ENCODE measurements at places on chromosomes 12 and 14.

DNA sequence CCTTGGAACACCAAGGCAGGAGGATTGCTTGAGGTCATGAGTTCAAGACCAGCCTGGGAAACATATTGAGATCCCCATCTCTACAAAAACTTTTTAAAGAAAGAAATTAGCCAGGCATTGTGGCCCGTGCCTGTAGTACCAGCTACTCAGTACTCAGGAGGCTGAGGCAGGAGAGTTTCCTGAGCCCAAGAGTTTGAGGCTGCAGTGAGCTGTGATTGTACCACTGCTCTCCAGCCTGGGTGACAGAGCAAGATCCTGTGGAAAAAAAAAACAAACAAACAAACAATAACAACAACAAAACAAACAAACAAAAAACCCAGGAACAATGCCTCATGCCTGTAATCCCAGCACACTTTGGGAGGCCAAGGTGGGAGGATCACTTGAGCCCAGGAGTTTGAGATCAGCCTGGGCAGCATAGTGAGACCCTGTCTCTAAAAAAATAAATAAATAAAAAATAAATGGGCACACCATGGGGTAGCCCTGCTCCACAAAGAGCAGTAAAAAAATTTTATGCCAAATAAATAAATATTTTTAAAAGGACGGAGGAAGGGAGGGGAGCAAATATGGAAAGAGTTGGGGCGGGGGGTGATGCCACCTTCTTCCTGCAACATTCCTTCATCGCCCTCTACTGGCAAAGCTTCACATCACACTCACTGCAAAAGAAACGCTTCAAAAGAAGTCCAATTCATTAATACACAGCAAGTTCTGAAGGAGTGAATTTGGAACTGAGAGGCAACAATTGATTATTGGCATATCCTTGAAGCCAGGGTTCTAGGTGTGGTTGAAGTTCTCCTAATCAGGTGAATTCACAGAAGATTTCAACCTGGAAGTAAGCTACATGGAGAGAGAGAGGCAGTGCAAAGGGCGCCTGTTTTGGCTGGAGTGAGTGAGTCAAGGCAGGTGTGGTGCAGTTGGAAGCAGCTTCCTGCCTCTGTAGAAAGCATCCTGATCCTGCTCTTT, 8.8 kb upstream of the GNPTAB start:
- peak; percentile 31 for DNase-seq

- DNase-seq = no peak
Observed at GRCh38 chr14:101950516-101951215, 13.7 kb upstream of the DYNC1H1 start.

- no peak for DNase-seq
Observed at GRCh38 chr14:94341656-94342333, 18.7 kb upstream of the SERPINA6 start.

DNA sequence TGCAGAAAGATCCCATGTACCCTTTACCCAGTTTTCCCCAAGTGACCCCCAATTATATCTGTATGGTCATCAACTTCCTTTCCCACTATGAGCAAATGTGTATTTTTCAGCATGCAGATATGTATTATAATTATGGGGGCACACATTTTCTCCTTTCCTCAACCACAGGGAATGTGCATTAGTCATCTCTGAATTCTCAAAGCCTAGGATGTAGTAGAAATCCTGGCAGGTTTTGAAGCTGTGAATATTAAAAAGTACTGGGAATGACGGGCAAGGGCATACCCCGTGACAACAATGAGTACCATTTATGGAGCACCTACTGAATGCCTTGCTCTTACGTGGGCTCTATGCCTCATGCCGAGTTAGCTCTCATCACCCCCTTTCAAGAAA, 71.5 kb downstream of the VWF start:
- DNase-seq = no peak

DNA sequence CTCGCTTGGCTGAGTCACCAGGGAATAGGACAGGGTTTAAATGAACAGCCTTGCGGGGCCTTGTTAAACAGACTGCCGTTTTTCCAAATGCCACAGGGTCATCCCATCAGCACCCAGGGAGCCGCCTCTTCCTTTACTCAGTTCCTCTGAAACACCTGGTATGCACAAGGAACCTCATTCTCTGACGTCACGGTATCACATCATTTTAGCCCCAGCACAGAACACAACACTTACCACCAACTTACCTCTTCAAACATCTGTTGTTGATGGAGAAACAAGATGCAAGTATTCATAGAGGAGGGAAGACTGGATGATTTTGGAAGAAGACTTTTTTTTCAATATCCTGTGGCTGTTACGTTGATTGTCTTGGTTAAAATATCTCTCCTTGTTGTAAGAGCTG, 535.3 kb upstream of the TMEM132C start:
- no peak for DNase-seq

DNA sequence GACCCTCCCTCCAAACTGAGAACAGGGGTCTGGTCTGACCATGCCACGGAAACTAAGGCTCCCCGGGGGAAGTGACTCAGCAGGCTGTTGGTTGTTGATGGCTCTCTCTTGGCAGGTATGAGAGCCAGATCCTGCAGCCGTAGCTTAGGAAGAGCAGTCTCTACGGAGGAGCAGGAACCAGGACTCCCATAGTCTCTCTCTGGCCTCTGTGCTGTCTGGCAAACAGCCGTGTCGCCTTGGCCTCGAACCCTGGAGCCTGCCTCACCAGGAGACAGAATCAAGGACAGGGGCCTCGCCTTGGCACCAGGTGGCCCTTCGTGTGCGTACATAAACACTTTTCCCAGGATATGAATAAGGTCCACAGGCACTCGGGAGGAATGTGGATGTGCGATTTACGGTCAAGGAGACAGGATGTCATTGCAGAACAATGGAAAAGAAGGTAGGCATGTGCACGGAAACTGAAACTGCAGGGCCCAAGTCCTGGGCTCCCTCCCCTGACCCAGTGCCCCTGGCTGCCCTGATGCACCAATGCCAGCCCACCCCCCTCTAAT, 7.9 kb downstream of the VWF start:
- DNase-seq = no peak

DNA sequence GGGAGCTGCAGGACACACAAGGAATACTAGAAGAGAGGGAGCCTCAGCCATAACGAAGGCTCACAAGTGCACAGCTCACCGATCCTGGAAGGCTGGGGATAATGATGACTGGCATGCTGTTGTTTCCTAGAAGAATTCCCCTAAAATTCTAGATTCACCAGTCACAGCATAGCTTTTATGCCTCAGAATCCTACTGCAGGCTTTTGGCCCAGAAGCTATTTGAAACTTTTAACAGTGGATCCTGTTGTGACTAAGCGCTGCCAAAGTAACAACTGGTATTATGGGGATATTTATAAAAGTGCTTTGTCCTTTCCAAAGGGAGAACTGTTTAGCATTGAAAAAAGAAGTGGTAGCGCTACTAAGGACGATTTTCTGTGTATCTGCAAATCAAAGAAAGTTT, 214.1 kb upstream of the PELI2 start:
- no peak for DNase-seq

- no peak for DNase-seq
Observed at GRCh38 chr14:76514213-76514998, 138.5 kb downstream of the ESRRB start.

DNA sequence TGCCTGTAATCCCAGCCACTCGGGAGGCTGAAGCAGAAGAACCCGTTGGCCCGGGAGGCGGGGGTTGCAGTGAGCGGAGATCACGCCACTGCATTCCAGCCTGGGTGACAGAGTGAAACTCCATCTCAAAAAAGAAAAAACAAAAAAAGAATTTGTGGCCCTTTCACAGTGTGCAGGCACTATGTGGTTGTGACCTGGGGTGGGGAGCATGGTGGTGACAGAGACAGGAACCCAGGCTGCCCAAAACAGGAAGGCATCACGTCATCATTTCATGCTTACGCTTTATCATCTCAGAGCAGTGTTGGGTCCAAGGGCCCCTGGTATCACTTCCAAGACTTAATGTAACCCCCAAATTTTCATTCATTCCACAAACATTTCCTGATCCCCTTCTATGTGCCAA, 175.7 kb upstream of the GSC start:
- DNase-seq = no peak

DNA sequence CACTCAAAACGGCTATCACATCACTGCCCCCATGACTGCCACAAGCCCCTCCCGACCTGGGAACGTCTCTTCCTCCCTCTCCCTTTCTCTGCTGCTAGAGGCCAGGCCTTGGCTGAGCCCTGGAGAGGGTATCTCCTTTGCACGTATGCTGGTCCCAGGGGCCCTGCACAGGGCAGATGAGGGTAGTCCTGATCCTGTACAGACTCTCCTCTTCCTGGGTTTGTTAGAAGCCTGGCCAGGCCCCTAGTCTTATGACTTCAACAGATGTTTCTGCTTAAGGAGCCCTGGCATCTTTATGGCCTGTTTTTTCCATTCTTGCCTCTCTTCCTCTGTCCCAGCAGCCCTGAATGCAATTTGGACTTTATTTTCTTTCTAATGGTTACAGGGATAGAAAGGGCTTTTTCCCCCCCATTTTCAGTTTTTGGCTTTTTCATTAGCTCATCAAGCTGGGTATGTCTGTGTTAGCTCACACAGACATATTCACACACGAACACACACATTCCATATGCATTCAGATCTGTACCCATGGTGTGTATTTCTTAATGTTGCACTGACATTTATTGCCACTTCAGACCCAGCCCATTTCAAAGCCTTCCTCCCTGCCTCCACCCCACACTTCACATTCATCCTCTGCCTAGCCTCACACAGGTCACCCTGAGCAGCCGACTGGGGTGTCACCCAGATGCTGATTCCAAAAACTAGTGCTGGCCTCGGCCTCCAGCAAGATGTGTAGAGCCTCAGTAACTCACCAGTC, 203.2 kb downstream of the ZFP36L1 start:
- no peak for DNase-seq

Data from SHP77 (cell line).